ENCODE measurements at places on chromosomes 5 and 9. TPM values are rescaled to one million over a fixed set of nuclear protein-coding genes. Genes with fewer than 3 reads are reported as not detected.

ZNF483 gene
- total RNA-seq: 1.3 TPM

TEX48 gene
- not detected for total RNA-seq

CAVIN4 gene
- 1.2 TPM for total RNA-seq

TMEM215 gene
- not detected for total RNA-seq

PCDHGC3 gene
- total RNA-seq: 83.4 TPM

CDH9 gene
- total RNA-seq: not detected

CMYA5 gene
- 0.26 TPM for total RNA-seq

PCDHB7 gene
- total RNA-seq: 0.79 TPM

IL11RA gene
- 23.4 TPM for total RNA-seq

KIF4B gene
- total RNA-seq: not detected

HTR4 gene
- 5.7 TPM for total RNA-seq

SLC34A1 gene
- total RNA-seq: not detected

ADAMTSL2 gene
- 0.79 TPM for total RNA-seq

PCDH12 gene
- total RNA-seq: 1.7 TPM

CRHBP gene
- total RNA-seq: 0.13 TPM

GCNT1 gene
- total RNA-seq: 44.9 TPM

WNT8A gene
- not detected for total RNA-seq

FBP1 gene
- total RNA-seq: not detected

PTPN3 gene
- 12.7 TPM for total RNA-seq

TAS2R1 gene
- not detected for total RNA-seq

COL15A1 gene
- total RNA-seq: 2.7 TPM

PDZD2 gene
- 0.19 TPM for total RNA-seq

CCL28 gene
- 1.6 TPM for total RNA-seq
